ENCODE measurements at places on chromosomes 4 and X.

DNA sequence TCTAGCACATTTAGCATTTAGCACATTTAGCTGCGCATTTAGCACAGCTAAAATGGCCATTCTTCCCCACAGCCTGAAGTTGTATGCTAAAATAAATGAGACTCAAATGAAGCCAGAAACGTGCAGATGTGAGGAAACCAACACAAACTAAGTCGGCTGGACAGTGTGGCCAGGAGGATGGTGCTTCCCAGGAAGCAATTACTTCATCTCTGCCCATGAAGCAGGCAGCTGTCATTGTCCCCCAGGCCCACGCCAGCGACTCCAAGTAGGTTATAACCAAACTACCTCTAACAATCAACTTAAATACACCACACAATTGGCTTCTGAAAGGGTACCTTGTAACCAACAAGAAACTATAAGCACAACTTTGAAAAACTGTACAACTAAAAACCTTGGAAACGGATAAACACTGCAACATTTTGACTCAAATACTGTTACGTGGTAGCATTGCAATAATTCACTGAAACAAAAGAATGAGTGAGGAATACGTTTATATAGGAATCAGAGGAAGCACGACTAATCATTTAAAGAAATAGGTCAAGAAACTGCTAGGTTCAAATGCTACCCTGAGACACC is 39.2 kb downstream of the AFAP1 start:
- DNase-seq, result no peak

DNA sequence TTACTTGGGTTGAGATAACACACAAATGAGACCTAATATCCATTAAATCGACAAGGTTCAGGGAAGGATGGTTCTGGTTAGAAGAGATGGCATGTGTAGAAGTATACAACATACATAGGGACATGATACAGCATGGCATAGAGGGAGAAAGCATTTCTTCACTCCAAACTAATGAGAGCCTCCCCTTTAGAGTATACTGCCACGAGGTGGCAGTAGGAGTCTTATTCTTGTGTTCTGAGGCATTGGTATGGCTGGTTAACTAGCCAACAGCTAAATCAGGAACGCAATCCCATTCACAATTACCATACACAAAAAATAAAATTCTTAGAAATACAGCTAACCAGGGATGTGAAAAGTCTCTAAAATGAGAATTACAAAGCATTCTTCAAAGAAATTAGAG is 29.1 kb upstream of the TRO start:
- DNase-seq, result peak; percentile 6

DNA sequence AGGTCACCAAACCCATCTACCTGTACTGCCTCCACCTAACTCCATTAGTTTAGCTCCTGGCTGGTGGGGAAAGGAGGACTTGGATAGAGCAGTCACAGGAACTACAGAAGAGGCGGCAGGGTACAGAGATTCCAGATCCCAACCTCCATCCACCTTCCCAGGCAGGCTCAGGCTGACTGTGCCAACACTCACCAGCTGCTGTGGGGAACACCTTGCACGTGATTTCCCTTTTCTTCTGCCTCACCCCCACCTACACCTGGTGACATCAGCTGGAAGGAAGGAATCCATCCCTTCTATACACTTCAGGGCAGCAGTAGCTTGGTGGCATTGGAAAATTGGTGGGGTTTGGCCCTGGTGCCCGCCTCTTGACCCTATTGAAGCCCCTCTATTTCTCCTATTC is 41.5 kb downstream of the EFNB1 start:
- DNase-seq, result no peak

DNA sequence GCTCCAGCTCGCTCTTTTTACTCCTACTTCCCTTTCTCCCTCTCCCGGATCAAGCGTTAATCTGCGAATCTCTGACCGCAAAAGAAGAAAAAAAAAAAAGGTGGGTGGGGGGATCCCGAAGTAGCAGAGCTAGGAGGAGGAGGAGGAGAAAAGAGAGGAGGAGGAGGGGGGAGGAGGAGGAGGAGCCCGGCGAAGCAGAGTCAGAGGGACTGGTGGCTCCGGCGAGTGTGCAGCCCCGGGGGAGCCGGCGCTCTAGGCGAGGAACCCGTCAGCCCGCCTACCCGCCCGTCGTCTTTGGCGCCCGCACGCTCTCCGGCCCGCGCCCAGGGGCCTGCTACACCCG is at the start of gene NHSL2:
NHSL2 (plus strand) TSS at position 203 of the 343 bp plus-strand sequence.
- DNase-seq, result no peak

DNA sequence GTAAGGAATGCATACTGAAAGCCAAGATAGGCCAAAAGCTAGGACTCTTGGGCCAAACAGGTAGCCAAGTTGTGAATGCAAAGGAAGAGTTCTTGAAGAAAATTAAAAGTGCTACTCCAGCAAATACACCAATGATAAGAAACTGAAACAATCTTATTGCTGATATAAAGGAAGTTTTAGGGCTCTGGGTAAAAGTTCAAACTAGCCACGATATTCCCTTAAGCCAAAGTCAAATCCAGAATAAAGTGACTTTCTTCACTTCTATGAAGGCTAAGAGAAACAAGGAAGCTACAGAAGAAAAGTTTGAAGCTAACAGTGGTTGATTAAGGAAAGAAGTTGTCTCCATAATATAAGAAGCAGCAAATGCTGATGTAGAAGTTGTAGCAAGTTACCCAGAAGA is 397.6 kb downstream of the PACRGL start:
- DNase-seq, result no peak

GRCh38 chr4:96326846-96327245 is 487.0 kb downstream of the PDHA2 start:
- DNase-seq, result no peak

GRCh38 chr4:85952972-85953650 is 406.7 kb downstream of the MAPK10 start:
- DNase-seq, result no peak

GRCh38 chr4:8843597-8843996 is 28.0 kb downstream of the HMX1 start:
- no peak for DNase-seq

DNA sequence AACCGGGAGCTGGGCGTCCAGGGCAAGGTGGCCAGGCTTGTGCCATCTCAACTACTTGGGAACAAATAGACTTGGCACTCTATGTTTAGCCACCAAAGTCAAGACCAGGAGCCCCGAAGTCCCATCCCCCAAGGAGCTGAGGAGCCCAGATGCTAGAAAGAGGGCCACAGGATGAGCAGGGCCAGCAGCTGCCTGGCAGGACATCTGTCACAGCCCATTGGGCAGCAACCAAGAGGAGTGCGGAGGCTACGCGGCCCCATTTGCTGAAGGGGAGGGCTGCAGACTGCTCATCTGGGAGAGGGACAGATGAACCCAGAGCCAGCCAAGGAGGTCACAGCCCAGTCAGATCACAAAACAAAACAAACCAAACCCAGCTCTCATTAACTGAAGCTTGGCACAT is 22.9 kb upstream of the SOWAHD start:
- no peak for DNase-seq

DNA sequence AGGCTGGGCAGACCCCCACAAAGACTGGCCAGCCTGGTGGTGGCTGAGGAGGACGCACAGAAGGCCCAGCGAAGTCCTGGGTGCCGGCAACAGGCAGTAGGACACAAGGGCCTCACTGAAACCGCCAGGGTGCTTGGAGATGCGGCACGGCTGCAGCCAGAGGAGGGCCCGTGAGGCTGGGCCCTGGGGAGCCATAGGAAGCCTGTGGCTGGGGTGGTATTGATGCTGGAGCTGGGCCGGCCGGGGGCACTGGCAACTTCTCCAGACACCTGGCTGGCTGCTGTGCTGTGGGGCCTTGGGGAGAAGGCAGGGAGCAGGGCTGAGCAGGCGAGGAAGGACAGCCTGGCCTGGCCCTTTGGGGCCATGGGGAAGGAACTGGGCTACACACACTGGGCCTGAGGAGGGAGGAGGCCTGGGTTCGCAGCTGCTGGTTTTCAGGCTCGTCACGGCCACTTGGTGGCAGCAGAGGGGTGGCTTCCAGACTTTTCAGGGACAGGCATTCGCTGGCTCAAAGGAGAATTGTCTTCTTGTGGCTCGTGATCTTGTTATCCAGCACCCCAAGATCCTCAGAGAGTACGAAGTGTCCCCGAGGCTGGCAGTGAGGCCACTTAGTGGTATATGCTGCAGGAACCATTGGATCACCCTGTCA is 37.2 kb downstream of the ATP2B3 start:
- no peak for DNase-seq

DNA sequence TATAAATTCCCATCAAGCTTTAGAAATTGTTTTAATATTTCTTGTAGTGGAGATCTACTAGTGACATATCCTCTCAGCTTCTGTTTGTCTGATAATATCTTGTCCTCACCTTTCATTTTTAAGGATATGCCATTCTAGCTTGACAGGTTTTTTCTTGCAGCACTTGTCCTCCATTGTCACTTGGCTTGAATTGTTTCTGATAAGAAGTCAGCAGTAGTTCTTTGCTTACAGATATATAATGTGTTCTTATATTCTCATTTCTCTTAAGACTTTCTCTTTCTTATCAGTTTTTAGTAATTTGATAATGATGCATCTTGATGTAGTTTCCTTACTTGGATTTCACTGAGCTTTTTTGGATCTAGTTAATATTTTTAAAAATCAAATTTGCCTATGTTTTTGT is 120.6 kb upstream of the NUDT6 start:
- DNase-seq, result no peak

DNA sequence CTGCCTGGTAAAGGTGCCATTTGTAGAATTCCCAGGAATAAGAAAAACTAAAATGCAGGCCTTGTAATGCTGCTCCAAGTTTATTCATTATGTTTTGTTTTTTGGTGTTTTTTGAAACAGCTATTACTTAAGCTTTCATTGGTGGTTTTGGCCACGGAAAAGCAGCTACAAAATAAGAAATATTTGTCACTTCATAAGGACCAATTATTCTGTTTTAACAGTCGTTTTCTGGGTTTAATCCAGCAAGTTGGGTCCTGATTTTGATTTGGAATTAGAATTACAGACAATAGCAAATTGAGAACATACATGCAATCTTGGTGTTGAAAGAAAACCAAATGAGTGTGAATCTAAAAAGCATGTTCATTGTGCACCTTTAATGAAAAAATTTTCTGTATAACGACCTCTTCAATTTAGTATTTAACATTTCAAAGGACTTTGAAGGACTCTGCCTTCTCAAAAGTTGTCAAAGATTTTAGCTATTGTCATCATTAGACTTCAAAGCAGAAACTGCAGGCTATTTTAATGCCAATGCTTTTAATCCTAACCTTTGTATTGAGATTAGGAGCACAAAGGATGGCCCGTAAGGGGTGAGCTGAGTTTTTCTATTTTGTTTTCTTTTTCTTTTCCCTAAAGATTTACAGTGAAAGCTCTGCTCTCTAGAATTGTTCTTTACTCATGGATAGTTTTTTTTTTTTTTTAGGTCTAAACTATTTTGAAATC is 26.7 kb upstream of the STOX2 start:
- DNase-seq, result no peak

DNA sequence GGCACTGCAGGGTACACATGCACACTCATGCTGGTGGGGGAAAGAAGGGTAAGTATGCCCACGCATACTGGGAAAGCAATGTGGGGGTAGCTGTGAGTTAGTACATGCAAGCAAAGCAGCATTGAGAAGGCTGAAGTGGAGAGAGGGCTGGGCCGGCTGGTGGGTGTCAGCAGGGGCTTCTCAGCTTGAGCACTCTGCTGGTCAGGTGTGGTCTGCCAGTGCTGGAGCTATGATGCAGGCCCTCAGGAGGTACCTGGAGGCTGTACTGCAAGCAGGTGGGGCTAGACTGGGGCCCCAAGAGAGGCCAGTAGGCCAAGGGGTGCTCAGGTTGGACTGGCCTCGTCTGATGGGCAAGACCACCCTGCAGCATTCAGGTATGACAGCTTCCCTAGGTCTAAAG is 61.9 kb upstream of the SERPINA7 start:
- no peak for DNase-seq

DNA sequence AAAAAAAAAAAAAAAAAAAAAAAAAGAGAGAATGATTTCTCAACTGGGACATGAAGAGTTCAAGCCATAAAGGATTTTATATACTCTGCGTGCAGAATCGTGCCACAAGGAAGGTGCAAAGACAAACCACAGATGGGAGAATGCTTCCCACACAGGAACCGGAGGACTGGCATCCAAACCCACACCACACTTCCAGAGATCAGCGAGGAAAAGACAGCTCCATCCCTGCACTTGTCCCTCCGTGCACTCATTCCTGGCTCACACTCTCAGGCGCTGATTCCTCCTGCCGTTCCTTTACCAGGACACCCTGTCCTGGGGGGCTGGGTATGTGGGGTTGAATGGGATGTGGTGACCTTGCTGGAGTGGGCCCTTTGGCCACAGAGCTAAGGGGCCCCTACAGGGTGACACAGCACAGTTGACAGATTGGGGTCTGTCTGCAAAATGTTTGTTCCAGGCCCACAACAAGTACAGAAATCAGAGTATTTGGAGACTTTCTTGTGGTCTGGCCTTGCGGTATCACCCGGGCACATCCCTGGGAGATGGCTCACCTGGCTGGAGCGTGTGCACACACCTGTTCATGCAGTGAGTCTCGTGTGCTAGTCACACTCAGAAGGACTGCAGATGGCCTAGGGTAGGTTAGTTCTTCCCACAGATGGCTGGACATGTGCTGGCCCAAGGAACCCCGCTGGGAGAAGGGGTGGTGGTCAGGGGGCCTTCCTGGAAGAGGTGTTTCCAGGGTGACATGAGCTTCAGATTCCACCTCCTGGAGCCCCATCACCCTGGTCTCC is 55.4 kb upstream of the GPR78 start:
- DNase-seq, result no peak
